Liver (tissue), 10 donors: ENCODE measurements at places on chromosomes 16 and 17.

DNA sequence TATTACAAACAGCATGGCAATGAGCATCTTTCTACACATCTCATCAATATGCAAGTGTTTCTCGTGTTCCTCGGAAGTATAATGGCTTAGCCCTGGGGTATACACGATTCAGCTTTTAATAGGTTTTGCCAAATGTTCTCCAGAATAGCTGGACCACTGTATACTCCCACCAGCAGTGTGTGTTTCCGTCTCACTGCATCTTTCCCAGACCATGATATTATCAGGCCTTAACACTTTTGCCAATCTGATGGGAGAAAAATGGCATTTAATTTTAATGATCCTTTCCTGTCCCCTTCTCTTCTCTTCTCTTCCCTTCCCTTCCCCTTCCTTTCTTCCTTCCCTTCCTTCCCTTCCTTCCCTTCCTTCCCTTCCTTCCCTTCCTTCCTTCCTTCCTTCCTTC lies 30.8 kb downstream of the PRKCB start:
- no peak for DNase-seq
- no peaks in the 10 kb centered on the region for H3K27me3 ChIP-seq
- H3K4me1 ChIP-seq = no peaks in the 10 kb centered on the region
- H3K36me3 ChIP-seq = no peaks in the 10 kb centered on the region

GRCh38 chr17:70609566-70609965 lies 440.2 kb downstream of the KCNJ2 start:
- no peak overlapping the region for H3K4me3 ChIP-seq
- H3K4me1 ChIP-seq = no peaks in the 10 kb centered on the region
- no peak overlapping the region for H3K27ac ChIP-seq
- no peaks in the 10 kb centered on the region for H3K27me3 ChIP-seq

DNA sequence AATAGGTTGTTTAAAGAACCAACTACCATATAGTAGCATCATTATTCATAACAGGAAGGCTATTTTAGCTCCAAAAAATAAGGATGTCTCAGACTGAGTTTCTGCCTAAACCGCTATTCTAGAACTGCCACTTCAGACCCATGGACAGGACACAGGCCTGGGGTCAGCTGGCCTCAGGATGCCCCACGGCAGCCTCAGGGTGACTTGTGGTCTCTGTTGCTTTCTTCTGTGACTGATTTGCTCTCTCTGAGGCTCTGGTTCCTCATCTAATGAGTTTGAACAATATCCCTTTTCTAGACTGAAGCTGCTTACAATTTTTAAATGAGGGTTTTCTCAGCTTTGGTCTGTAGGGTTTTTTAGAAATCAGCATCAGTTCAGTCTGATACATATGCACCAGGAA lies 31.8 kb upstream of the IRF8 start:
- H3K4me3 ChIP-seq = no peak overlapping the region
- H3K4me1 ChIP-seq = no peaks in the 10 kb centered on the region
- no peaks in the 10 kb centered on the region for H3K36me3 ChIP-seq
- no peak overlapping the region for H3K27ac ChIP-seq
- no peak for DNase-seq
- H3K27me3 ChIP-seq = no peaks in the 10 kb centered on the region

GRCh38 chr17:57480438-57481196 lies 224.3 kb downstream of the MSI2 start:
- no peak overlapping the region for H3K27ac ChIP-seq
- DNase-seq = no peak
- no peaks in the 10 kb centered on the region for H3K4me1 ChIP-seq
- H3K27me3 ChIP-seq = no peaks in the 10 kb centered on the region
- no peak overlapping the region for H3K4me3 ChIP-seq

GRCh38 chr17:45266372-45266926 lies 4.6 kb upstream of the SPATA32 start:
- no peaks in the 10 kb centered on the region for H3K27me3 ChIP-seq
- no peak overlapping the region for H3K27ac ChIP-seq
- no peak overlapping the region for H3K4me3 ChIP-seq
- H3K36me3 ChIP-seq = peaks cover 24% of the 10 kb centered on the region
- H3K4me1 ChIP-seq = peaks cover 20% of the 10 kb centered on the region
- no peak for DNase-seq

GRCh38 chr16:23134274-23134673 lies 15.0 kb downstream of the USP31 start:
- peaks cover 3% of the 10 kb centered on the region for H3K4me1 ChIP-seq
- DNase-seq = no peak
- no peak overlapping the region for H3K4me3 ChIP-seq
- H3K36me3 ChIP-seq = no peaks in the 10 kb centered on the region
- H3K27ac ChIP-seq = no peak overlapping the region
- no peaks in the 10 kb centered on the region for H3K27me3 ChIP-seq

DNA sequence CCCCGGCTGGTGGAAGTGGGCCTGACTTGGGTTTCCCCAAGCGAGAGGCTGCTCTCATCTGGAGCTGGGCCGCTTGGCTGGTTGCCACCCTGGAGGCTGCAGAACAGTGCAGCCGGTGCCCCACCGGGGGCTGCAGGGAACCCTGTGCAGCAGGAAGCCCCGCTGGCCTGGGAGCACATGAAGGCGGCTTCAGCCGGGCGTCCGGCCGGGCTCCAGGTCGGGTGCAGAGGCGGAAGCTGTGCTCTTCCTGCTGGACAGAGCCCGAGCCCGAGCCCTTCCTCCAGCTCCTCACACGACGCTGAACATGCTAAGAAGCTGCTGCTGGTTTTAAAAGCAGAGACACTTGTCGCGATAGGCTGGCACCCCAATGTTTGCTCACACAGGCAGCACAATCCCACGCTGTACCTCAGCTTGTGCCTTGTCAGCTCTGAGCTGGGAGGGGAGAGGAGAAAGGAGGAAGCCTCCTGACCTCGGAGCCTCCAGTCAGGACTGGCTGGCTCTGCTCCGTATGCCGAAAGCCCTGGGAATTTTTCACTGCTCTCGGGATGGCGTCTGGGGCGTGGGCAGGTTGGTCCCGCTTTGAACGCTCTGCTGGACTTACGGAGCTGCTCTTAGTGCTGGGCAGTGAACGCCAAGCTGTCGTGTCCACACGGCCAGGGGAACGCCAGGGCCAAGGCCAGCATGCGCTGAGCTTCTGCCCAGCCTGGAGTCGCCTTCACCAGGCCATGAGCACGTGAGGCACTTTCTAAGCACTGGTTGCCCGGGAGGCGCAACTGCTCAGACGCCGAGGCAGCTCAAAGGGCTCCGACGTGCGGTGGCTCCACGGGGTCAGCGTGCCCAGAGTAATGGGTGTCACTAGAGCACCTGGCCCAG lies 8.8 kb downstream of the CDK5R1 start:
- H3K27me3 ChIP-seq = no peaks in the 10 kb centered on the region
- DNase-seq = no peak
- no peak overlapping the region for H3K4me3 ChIP-seq
- no peak overlapping the region for H3K27ac ChIP-seq
